Erythroblast (primary cell): ENCODE measurements at places on chromosomes 16 and 17.
A peak's percentile ranks its signal among the peaks of the same experiment; 100 is the strongest.

DNA sequence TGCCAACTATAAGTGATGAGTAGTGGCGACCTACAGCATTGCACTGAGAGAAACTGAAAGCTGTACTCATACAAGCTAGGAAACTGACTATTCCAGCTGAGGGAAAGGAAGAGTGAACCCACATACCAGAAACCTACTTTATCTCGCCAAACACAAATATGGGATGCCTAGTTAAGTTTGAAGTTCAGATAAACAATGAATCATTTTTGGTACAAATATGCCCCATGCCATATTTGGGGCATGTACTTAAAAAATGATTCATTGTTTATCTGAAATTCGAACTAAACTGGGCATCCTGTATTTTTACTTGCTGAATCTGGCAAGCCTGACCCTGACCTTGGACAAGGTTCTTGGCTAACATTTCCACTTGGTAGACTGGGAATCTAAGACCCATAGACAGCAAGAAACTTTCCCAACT is 527.8 kb upstream of the PSMD7 start:
- no peak for DNase-seq

GRCh38 chr16:30928390-30928789 is 5.0 kb downstream of the FBXL19 start:
- no peak for DNase-seq

- peak; percentile 44 for DNase-seq
These were observed 55.1 kb downstream of the ATP2C2 start for GRCh38 chr16:84423416-84423837.

- DNase-seq, result no peak
These were observed 13.5 kb downstream of the LGALS3BP start for GRCh38 chr17:78966123-78966813.

DNA sequence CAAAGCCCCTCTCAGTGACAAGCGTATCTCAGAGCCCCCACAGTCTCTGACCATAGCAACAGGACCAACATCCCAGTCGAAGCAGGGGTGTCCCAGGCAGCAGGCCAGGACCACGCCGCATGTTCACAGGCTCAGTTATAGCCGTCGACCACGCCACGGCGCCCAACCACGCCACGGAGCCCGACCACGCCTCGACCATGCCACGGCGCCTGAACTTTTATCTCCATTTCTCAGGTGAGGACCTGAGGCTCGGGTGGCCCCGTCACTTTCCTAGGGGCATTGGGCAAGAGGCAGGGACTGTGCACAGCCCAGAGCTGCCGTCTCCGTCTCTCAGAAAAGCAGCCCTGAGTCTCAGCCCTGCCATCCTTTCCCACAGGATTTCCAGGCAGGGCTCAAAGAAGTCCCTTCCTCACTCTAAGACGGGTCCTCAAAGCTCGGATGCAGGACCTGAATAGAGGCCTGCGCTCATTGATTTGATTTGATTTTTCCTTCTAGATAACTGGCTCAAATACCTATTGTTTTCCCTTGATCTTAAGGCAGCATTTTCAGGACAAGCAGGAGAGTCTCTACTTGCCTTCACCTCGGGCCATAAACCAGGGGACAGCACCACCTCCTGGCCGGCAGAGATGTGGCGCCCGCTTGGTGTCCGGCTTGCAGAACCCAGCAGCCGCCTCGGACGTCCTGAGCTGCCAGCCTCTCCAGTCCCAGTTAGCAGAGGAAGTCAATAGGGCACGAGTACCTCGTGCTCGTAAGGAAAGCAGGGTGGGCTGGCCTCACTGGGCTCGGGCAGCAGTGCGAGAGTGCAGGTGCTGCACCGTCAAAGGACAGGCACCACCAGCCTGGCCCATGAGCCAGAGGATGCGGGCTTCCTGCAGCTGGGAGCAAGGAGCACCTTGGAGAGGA is 38.8 kb downstream of the C16orf95 start:
- DNase-seq, result peak; percentile 64

DNA sequence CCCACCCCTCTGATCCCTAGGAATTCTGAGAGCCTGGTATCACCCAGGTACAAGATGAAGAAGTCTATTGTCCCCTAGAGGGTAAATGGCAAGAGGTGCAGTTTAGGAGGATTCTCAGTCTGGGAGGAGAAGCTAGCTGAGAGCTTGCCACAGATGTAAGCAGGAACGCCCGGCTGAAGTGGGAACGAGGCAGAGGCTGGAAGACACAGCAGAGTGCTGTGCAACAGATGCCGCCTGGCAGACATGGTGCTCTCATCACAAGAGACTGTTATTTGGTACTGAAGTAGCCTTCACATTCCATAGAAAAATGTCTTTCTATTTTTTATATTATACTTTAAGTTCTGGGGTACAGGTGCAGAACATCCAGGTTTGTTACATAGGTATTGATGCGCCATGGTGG is 20.3 kb upstream of the KRT20 start:
- no peak for DNase-seq

GRCh38 chr17:43906951-43907424 is 348 bp downstream of the MPP2 start:
- no peak for DNase-seq
